Mesenchymal stem cell (in vitro differentiated cells and primary cell): ENCODE measurements at places on chromosomes 11 and 22.

- peak; percentile 97 for DNase-seq
Observed at GRCh38 chr11:130522284-130522961, 74.0 kb downstream of the ADAMTS15 start.

DNA sequence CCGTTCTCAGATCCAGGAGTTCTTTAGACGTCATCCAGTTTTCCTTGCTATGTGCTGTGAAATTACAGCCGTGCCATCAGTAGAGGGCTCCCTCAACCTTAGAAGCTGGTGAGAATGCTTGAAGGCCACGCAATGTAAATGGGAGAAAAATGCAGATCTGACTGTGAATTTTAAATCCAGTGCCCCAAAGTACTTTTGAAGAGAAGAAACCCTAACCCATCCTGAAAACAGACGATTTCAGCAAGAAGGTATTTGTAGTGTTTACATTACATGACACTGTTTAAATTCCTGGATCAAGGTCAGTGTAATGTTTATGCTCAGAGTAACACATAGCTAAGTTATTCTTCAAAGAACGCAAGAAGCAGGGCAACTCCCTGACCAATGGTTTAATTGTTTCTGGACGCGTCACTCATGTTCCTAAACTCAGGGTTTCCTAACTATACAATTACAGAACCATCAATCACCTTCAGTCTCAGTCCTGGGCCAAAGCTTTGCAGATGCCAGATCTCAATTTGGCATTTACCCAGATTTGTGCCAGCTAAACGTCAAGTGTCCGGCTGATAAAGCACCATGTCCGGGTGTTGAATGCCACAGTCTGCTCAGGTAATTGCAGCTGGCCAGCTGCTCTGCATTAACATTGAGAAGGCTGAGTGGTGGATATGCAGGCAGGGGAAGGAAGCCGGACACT lies 38.2 kb downstream of the ADAMTS8 start:
- peak; percentile 90 for DNase-seq

- DNase-seq = no peak
Observed at GRCh38 chr11:30595934-30596333, 9.8 kb upstream of the MPPED2 start.

DNA sequence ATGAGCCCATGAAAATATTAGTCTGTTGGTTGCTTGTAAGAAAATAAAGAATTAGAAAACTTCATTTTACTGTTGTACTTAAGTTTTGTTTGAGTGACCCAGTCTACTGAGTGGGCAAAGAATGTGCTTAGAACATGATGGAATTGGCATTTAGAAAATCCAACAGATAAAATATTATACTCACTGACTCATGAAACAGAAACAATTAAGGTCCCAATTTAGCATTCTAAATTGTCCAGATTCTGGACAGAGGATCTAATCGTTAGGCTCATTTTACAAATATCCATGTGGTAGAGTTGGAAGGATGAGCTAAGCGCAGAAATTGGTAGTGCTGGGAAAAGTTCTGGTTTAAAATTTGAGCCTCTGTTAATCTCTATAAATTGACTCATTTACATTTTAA lies 45.4 kb downstream of the METTL15 start:
- DNase-seq = no peak

GRCh38 chr22:28428271-28428670 lies 251.4 kb downstream of the TTC28 start:
- no peak for DNase-seq

DNA sequence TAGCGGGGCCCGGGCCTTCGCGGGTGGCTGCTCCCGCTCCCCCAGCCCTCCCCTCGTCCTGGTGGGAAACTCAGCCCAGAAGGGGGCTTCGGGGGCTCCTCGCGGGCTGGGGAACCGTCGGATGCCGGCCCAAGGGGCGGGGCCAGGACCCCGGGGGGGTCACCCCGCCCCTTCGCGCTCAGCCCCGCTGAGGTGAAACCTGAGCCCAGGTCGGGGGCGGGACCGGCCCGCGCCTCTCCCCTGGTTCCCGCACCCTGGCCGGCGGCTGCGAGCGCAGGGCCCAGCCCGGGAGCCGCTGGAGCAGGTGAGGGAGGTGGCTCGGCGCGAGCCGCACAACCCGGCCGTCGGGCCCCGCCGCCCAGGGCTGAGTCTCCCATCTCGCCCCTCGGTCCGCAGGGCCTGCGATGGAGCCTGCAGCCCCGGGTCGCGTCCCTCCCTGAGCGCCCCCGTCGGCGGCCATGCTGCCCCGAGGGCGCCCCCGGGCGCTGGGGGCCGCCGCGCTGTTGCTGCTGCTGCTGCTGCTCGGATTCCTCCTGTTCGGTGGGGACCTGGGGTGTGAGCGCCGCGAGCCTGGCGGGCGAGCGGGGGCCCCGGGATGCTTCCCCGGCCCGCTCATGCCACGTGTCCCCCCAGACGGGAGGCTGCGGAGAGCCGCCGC lies at the start of gene LARGE2:
Gene LARGE2, plus strand, starts transcription at position 232 of the 658 bp plus-strand sequence. Its CDS starts 227 bp downstream, at position 459.
- DNase-seq = no peak

DNA sequence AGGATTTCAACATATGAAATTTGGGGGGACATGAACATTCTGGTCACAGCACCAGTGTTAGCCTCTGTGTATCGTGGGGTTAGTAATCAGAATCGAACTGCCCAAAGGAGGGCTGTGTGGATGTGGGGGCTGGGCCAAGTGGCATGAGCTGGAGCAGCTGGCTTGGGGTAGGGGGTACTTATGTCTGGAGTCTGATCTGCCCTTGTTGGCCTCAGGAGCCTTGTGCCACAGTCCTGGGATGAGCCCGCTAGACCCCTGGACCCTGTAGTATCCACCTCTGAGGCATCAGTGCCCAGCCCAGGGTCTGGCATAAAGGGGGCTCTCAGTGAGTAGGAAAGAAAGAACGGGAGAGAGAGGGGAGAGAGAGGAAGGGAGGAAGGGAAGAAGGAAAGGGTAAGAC lies 67.3 kb downstream of the LRRC32 start:
- DNase-seq = no peak

DNA sequence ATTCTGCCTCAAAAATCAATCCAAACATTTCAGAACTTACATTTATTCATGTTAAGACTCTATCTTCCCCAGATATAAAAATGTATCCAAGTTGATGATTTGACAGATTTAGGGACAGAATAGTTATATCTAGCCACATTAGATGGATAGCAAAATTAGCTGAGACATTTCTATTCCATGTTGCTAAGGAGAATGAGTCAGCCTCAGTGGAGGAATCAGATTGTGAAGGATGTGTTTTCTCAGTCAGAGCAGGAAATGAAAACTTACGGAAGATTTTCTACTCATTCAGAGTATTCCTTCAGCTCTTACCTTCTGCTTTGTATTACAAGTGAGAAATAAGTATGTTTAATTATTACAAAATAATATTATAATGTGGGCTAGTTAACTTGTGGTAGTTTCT lies 556.3 kb upstream of the ANO3 start:
- DNase-seq = peak; percentile 13

DNA sequence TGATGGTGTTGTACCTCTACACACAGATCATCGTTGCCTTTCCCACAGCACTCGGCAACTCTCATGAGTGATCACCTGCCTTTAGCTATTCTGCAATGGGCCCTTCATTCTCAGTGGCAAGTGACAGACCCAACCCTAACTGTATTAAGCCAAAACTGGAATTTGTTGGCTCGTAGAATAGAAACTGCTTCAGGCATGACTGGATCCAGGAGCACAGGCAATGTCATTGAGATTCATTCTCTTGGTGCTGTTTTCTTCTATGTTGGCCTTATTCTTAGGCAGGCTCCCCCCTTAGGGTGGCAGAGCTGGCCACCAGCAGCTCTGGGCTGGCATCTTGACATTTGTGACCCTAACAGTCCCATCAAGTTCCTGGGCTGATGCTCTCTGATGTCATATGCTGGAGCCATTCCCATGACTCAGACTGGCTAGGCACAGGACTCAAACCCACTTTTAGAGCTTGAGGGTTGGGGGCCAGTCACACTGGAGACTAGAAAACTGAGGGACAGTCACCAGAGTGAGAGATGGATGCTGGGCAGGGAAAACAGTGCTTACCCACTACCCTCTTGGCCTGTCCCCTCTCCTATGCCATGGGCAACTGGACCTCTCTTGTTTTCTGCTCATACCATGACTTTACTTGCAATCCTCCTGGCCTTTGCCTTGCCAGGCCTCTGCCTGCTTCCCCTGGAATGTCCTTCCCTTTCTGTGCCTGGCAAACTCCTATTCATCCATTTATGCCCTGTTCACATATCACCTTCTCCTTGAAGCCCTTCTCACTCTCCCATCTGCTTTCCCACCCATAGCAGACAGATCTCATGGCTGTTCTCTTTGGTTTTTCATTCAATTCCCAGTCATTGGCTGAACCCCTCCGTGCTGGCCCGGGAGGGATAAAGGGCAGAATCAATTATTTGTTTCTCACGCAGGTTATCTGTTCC lies 7.1 kb upstream of the CDC42EP2 start:
- DNase-seq = no peak

GRCh38 chr22:37669586-37669985 lies 5.8 kb upstream of the LGALS1 start:
- peak; percentile 76 for DNase-seq

DNA sequence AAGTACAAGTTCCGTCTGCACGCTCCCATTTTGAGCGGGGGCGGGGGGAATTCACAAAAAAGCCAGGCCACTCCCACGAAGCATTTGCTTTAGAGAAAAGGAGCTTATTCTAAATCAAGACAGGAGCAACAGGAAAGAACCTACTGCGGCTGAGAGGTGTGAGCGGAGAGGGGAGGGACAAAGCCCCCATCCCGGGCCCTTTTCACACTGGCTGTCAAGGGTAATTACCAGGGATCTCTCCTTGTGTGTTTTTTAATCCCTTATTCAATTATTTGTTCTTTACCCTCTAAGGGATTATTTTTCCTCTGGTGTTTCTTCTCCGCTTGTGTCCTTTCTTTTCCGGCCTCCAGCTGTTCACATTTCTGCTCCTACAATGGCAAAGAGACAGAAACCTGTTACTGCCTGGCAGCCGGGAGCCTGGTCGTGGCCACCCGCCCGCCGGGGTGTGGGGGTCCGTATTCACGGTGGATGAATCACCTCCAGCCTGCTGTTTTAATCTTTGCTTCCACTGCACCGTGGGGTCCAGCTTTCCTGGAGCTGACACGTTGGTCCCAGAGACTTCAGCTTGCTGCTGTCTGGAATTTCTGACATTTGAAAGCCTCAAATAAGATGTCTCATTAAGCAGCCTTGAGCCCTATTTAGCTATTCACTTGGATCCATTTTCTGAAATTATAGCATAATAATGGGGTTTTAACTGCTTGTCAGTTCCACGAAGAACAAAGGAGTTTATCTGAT lies 61.4 kb upstream of the FADD start:
- DNase-seq = no peak

DNA sequence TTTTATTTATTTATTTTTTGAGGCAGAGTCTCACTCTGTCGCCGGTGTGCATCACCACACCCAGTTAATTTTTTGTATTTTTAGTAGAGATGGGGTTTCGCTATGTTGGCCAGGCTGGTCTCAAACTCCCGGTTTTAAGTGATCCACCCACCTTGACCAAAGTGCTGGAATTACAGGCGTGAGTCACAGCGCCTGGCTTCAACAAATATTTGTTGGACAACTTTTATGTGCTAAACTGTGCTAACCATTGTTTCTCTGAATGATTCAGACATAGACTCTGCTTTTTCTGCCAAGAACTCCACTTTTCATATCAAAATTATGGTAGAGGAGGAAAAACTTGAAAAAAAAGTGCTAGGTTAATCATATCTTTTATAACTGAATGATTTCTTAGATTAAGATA lies 36.3 kb downstream of the MMP7 start:
- no peak for DNase-seq

DNA sequence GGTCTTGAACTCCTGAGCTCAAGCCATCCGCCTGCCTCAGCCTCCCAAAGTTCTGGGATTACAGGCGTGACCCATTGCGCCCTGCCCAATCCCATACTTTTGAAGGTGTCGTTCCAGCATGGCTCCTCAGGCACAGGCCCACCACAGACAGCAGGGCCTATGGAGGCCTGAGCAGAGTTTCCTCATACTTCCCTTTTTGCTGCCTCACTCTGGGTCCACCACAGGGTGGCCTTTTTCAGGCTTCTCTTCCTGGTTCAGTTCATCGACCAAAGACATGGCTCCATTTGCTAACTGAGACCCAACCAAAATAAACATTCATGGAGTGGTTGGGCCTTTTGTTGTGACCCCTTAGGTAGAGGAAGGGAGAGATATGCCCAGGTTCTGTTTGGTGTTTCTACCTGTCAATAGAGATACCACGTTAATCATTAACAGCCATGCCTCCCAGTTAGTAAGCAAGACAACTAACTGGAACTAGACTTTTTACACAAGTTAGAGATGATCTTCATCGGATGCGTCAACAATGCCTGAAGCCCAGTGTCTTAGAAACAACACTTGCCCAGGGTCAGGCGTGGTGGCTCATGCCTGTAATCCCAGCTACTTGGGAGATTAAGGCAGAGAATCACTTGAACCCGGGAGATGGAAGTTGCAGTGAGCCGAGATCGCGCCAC lies 35.1 kb downstream of the TRIOBP start:
- DNase-seq = no peak

DNA sequence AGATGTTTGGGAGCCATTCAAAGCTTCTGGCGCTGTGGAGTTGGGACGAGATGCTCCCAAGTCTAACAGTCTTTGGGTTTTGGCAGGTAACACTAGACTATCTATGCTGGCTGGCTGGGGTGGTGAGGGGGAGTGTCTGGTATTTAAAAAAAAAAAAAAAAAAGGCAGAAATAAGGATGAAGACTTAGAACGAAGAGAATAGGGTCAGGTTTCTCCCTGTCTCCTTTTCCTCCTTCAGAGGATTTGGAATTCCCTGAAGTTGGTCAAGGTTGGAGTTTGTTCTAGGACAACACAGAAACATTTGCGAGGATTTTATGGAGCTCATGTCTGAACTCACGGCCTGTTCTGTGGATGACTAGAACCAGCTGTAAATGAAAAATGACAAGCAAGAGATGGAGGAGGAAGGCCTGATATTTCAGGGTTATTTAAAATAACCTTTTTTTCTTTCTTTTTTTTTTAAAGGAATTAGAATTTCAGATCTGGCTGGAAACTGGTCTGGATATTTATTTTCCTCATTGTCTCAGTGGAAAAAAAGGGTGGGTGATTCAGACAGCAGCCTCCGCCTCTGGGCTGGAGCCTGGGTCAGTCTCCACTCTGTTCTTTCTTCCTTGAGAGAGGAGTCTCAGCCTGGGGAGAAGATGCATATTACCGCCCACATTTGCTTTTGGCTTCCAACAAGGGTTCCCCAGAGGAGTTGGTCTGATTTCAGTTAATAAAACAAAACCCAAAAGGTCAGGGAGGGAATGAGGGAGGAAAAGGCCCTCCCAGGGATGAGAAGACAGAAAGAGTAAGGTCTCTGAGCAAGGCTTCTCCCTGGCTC lies 80.1 kb downstream of the USP35 start:
- DNase-seq = no peak

DNA sequence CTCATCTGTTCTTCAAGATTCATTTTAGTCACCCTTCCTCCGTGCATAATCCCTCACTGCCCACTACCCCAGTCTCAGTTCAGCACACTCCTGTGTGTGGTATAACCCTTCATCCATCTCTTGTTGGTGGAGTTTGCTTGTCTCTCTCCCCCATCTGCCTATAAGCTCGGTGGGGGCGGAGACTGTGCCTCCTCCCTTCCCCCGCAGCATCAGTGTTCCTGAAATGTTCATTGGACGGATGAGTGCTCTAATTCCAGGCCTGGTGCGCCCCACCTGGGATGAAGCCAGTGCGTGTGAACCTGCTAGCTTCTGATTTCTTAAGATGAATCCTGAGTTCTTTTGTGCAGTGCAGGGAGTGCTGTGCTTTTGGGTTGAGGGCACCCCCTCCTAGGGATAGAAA lies 100.0 kb downstream of the GRIK4 start:
- no peak for DNase-seq
